ENCODE measurements at places on chromosomes 2 and 18.

DNA sequence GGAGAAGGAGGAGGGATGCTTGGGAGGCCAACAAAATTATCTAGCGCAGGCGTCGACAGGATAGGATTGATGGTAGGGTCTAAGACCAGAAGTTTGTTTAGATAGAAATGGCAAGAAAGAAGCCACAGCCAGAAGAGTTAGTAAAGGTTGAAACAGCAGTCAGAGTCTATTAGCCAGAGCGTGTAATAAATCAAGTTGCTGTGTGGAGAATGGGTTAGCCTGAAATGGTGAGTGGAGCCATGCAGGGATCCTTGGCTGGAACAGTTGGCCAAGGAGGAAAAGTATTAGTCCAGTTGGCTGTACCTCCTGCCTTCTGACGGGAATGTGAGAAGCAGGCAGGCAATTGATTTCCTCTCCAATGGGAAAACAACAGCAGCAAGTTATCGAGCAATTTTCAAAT, 190.7 kb upstream of the CCDC68 start:
- DNase-seq = no peak

DNA sequence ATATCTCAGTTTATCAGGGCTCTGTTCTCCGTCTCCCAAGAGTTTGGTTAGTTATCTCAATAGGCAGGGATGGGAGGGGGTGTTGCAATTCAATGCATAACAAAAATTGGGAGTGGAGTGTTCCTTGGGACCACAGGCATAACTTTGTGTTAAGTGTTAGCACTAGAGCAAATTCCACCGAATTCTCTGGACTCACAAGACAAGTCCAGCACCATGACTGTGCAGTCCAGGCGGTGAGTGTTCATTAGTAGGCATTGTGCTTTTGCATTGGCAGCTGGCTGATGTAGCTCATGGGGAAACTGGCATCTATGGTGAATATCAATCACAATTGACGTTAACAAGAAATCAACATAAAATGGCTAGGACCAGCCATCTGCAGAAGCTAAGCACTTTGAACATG, 79.0 kb upstream of the CABLES1 start:
- DNase-seq = no peak

DNA sequence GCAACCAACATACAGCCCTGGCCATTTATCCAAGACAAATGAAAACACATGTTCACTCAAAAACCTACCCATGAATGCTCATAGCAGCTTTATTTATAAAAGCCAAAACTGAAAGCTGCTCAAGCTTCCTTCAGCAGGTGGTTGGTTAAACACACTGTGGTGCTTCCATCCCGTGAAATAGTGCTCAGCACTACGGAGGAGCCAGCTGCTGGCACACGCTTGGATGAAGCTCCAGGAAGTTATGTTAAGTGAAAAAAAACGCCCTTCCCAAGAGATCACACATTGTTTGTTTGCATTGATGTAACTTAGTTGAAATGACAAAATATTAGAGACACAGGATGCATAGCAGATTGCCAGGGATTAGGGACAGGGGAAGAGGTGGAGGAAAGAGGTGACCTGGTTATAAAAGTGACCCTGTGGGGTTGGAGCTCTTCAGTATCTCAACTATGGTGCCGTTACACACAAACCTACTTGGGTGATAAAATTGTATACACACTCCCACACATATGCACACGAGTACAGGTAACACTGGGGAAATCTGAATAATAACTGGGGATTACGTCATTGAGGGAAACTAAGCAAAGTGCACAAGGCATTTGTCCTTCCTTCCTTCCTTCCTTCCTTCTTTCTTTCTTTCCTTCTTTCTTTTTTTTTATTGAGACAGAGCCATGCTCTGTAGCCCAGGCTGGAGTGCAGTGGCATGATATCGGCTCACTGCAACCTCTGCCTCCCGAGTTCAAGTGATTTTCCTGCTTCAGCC, 6.2 kb upstream of the ALPG start:
- DNase-seq = no peak

DNA sequence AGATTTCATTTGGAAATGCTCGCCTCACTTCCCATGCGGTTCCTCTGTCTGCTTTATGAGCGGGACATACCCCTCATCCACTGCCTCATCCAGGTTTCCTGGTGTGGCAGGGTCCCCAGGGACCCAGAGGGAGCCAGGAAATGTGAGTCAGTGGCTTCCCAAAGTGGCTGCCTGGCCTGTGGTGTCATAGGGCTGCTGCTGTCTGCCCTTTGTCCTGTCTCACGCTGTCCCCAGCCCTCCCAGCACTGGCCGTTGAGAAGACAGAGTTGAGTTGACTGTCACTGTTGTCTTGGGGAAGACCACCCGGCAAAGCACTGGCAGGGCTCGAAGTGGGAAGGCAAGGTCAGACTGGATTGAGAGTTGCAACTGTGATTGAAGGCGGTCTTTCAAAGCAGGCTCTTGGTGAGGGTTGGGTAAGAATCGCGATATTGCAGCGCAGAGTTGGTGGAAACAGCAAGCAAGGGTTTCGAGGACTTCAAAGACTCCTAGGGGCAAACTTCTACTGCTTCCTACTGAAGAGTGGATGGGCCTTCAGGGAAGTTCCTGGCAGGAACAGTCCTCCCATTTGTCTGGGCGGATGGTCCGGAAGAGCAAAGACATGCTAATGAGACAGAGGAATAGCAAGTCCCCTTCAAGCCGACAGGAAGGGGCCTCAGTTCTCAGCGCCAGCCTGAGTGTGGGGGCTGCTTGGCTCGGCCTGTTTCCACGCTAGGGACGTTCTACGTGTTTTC, 33.9 kb downstream of the RAB31 start:
- DNase-seq = no peak

- no peak for DNase-seq
Measured at GRCh38 chr18:58300867-58301266, 256.8 kb downstream of the NEDD4L start.

DNA sequence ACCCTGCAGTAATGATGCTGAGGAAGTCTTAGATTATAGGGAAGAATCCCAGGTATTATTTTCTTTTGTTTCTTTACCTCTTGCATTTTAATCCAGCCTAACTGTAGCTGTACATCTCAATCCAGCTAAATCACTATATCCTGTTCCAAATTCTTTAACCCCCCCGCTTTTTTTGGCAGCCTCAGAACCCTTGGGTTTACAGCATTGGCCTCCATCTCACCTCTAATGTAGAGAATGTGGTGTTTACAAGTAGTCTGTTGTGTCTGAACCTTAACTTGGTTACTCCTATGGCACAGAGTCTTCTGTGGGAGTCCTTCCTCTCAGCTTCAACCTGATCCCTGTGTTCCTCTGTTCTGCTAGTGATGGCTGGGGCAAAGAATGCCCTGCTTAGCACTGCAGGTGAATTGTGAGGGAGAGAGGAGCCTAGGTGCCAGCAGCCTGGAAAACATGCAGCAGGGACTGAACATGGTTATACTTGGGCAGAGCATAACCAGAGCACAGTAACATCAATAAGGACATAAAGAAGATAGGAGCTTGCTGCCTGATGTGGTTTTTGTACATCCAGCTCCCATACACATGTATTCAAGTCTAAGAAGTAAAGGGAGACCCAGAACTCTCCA, 130.2 kb downstream of the FAM124B start:
- DNase-seq = no peak

DNA sequence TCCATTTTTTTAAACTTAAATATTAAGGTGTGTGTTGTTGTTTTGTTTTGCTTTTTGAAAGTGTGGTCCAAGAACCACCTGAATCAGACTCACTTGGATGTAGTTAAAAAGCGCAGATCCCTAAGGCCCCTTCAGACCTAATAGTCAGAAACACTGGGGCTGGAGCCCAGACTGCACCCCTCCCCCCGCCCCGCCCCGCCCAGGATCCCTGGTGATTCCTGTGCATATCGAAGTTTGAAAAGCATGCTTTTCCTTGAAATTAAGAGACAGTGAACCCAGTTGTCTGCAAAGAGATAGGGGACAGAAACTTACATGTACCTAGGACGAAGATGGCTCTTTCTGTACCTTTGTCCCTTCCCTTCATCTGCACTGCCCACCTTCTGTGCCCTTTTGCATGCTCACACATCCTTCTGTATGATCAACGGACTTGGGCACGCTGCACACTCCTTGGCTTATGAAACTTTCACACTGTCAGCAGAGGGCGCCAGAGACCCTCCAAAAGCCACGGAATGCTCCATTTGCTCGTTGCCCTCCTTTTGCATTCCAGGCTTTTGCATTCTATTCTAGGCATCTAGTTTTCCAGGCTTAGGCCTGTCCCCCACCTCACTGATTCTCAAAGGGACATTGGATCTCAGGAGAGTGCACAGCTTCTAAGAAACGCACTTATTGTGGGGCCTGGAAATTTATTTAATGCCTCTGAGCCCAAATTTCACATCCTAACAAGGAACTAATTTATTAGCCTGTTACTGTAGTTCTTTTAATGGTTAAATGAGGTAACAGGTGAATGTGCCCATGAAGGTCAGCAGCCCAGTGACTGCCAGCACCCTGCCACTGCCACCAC, 32.8 kb upstream of the SLC14A1 start:
- peak; percentile 62 for DNase-seq

- DNase-seq = no peak
Measured at GRCh38 chr2:217866457-217866856, 136.3 kb downstream of the TNS1 start.

DNA sequence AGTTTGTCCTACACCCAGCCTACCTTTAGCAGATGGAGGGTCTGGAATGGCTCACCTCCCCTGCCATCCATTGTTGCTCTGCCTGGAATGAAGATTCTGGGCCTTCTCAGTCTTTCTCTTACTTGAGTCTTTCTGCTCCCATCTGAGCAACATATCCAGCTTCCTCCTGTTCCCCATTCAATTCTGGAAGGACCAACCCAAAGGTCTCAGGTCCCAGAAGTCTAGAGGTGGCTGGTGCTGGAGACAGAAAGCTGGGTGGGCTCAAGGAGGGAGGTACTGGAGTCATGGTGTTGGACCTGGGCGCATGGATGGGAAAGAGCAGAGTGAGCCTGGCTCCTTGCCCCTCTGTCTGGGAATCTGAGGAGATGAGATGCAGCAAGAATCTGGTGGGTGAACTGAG, 93.5 kb upstream of the SIX3 start:
- no peak for DNase-seq

- no peak for DNase-seq
Measured at GRCh38 chr2:217242947-217243346, 383.1 kb upstream of the TNP1 start.

GRCh38 chr2:28377195-28377816, 15.4 kb upstream of the FOSL2 start:
- no peak for DNase-seq

DNA sequence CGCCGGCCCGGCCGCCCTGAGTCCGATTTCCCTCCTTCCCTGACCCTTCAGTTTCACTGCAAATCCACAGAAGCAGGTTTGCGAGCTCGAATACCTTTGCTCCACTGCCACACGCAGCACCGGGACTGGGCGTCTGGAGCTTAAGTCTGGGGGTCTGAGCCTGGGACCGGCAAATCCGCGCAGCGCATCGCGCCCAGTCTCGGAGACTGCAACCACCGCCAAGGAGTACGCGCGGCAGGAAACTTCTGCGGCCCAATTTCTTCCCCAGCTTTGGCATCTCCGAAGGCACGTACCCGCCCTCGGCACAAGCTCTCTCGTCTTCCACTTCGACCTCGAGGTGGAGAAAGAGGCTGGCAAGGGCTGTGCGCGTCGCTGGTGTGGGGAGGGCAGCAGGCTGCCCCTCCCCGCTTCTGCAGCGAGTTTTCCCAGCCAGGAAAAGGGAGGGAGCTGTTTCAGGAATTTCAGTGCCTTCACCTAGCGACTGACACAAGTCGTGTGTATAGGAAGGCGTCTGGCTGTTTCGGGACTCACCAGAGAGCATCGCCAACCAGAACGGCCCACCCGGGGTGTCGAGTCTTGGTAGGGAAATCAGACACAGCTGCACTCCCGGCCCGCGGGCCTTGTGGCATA, 4.6 kb downstream of the SIX2 start:
- no peak for DNase-seq

- no peak for DNase-seq
Measured at GRCh38 chr2:126748929-126749518, 93.1 kb downstream of the GYPC start.

GRCh38 chr18:23887493-23887892, 127.1 kb upstream of the TTC39C start:
- no peak for DNase-seq

- no peak for DNase-seq
Measured at GRCh38 chr2:36797324-36798070, 101.0 kb downstream of the VIT start.

DNA sequence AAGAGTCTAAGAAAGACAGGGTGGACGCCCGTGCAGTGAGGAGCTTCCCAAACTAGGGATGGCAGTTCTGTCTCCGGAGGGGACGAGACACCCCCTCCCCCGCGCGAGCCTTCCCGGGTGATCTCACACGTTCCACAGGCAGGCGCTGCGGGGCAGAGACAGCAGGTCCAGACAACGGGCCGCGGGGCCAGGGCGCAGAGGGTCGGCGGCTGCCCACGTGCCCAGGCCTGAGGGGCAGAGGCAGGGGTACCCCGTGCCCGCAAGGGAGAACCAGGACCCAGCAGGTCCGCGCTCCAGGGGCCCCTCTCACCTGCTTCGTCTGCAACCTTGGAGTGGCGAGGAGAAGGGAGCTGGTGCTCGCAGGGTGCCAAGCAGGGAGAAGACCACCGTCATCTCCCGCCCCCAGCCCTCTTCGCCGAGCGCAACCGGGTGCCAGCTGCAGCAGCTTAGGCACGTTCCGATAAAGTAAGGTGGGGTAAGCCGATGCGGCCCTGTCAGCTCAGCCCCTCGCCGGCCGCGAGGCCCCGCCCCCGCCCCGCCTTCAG, at the start of gene GPR155:
Gene GPR155 (minus strand): TSS at position 467 of the 545 bp plus-strand sequence. CDS start 5,073 bp downstream, outside the sequence.
- no peak for DNase-seq

DNA sequence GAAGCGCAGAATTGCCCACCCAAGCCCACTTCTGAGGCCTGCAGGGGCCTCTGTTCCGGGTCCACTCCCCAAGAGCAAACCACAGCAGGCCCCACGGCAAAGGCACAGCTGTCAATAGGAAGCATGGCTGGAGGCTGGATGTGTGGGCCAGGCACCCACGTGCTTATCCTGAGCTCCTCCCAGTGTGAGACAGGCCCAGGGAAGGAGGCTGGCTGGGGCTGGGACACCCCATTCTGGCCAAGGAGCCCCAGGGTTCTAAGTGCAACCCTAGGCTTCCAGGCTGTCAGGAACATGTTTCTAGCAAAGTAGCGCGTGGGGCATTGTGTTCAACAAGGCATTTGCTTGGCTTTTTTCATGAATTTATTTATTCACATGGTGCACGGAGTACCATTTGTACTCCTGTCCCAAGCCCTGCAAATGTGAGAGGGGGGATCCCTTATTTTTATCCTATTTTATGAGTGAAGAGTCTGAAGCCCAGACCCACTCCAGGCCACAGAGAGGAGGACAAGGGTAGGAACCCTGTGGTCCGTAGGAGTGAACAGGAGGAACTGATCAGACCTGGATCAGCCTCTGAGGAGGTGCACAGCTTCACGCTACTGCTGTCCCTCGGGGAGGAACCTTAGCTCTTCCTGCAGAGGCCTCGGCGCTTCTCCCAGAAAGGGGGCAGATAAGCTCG, 6.1 kb upstream of the RAB17 start:
- DNase-seq = no peak

DNA sequence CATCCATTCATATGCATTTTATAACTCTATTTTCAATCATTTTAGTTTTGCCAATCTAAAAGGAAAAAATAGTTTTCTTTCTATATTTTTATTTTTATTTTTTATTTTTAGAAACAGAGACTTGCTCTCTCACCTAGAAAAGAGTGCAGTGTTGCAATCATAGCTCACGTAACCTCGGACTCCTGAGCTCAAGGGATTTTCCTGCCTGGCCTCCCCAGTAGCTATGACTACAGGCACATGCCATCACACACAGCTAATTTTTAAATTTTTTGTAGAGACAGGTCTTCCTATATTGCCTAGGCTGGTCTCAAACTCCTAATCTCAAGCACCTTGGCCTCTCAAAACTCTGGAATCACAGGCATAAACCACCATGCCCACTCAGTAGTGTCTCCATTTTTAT, 125.5 kb upstream of the XIRP2 start:
- no peak for DNase-seq

- no peak for DNase-seq
Measured at GRCh38 chr2:134198006-134198634, 55.8 kb upstream of the MGAT5 start.

Measured in GM13977 (cell line).